ENCODE measurements at places on chromosomes 3 and 15.

DNA sequence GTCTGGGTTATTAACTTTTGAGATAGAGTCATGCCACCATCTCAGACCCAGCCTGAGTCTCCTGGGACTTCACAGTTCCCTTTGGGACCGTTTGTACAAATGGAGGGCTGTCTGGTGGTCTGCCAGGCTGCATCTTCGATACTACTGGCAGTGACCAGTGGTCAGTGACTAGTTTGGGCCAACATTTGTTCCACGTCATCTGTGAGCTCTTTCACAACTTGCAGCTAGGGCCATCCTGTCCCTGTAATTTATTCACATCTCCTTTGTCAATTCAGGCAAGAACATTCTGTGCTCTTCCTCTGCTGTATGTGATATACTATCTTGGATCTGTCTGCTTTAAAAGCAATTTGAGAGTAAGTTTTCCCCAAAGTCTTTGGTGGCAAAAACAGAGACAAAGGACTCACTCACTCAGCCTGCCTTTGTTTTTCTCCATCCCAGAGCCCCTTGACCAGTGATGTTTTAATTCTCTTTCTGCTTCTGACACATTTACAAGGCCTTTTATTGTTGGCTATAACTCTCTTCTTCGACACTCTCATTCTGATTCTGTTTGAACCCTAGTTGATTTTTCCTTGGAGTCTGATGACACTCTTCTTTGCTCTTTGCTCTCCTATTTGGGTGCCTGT, 353.4 kb downstream of the EPHB1 start:
- no peak for DNase-seq

DNA sequence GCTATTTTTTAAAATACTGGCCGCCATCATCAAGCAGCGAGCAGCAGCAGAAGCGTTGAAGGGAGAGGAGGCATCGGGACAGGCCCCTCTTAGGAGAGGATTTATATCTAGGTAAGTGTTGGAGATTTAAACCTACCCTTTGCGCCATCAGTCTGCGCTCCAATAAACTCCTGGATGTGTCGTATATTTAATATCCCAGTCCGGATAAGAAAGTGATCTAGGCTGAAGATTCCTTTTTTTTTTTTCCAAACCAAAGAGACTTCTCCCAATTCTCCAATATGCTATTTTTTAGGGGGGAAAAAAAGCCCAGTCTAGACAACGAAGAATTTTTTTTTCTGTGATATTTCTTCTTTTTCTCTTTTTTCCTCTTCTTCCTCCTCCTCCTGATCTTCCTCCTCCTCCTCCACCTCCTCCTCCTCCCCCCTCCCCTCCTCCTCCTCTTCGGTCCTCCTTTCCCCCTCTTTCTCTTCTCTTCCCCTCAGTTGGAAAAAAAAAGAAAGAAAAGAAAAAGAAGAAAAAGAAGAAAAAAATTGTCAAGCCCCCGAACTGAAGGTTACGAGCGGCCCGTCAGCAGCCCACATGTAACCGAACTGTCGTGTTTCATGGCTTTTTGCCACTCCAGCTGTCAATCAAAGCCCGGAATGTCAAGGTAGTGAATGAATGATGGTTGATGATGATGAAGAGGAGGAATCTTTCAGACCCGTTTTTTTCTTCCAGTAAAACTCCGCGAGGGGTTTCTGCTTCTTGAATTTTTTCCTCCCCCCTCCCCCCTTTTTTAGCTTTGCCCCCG, 835 bp downstream of the MEIS2 start:
- DNase-seq: no peak

DNA sequence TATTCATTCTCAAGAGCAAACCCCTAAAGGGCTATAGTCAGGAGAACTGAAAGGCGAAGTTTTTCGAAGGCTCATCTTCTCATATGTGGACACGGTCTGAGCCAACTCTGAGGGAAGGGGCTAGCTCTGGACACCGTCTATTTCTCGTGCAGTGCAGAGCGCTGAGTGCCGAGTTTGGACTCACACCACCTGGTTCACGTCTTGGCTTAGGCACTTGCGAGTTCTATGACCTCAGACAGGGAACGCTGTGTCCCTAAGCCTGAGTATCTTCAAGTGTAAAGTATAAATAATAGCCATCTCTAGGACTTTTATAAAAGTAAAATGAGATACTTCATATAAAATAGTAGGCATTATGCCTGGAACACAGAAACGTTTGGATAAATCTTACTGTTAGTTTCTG, 223.7 kb downstream of the FMN1 start:
- DNase-seq: no peak

- DNase-seq: no peak
Measured at GRCh38 chr15:86157606-86158293, 78.1 kb downstream of the AGBL1 start.

- no peak for DNase-seq
Measured at GRCh38 chr3:139746481-139746880, 68.7 kb upstream of the NMNAT3 start.

DNA sequence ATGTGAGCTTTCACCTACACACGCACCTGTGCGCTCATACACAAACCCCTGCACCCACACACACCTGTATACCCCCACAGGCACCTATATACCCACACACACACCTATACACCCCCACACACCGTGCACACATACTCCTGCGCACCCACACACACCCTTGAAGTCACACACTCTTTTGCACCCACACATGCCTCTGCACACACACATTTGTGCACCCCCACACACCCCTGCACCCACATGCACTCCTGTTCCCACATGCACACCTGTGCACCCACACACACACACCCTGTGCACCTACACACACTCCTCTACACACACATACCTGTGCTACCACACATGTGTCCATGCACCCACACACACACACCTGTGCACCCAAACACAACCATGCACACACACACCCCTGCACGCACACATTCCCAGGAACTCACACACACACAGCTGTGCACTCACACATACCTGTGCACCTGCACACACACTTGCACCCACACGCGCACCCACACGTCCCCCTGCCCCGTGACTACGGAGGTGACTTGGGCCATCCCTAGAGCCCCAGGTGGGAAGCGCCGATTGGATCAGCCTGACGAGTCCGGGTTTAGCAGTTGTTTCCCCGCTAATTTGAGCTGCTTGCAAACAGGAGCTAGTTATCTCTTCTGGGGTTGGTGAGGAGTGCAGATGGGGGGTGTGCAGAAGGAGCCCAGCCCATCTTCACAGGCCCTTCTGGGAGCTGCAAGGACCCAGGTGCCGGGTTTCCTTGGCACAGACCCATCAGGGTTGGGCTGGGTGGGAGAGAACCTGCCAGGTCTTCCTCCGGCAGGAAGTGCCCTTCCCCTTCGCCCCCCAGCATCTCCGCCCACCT, 97.8 kb downstream of the CHSY1 start:
- no peak for DNase-seq

DNA sequence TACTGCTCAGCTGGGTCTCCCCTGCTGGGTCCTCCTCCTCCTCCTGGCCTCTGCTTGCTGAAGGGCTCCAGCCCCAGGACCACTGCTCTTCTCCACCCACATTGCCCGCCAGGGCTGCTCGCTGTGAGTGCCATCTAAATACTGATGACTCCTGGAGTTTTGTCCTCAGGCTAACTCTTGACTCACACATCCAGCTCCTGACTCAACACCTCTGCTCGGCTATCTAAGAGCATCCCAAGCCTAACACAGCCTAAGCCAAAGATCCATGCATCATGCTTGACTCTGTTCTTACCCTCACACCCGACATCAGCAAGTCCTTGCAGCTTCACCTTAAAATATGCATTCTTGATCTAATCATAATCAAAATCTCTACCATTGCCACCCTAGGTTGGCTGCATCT, 260.2 kb downstream of the KLF13 start:
- no peak for DNase-seq

DNA sequence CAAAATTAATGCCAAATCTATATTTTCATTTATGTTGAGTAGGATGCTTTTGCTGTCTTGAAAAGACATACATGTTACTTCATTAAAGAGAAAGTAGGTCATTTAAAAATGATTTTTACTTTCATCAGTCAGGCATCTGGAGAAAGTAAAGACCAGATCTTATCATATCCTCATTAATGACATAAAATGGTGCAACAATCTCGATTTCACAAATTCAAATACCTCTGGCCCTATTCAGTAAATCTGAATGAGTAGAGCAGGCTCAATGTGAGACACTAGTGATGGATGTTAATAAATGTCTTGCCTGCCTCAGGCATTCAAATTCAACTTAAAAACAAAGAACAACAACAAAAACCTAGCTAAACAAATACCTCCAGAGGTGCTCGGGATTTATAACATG, 714.1 kb downstream of the NAALADL2 start:
- no peak for DNase-seq

GRCh38 chr3:13545952-13546454, 2.9 kb upstream of the FBLN2 start:
- no peak for DNase-seq

DNA sequence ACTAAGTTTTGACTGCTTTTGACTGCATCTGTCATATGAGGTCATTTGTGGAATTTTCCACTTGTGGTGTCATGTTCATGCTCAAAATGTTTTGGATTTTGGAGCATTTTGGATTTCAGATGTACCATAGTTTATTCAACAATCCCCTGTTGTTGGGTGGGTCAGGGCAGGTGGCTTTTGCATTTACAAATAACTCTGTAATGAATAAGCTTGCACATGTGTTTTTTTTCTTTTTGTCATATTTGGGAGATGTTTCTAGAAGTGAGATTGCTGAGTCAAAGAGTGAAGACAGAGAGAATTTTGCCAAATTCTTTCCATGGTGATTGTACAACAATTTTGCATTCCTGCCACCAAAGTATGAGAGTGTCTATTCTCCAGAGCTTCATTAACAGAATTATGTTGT, 62.4 kb upstream of the ADPGK start:
- DNase-seq: no peak

DNA sequence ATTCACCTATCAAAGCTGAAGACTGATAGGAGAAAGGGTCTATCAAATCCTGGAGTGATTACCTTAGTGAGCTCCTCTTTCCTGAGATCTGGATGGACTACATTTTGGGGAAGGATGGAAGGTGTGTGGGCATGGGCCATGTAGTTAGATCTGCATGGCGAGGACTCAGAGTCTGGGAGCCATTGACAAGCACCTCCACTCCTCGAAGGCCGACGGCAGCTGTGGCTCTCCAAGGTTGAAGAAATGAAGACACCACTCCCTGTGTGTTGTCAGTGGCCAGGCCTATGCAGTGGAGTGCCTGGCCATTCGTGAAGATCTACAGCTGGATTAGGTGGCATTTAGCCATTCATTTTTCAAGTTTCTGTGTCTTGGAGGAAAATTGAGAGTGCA, 509.2 kb downstream of the GABRG3 start:
- no peak for DNase-seq

- DNase-seq: no peak
Measured at GRCh38 chr3:188974856-188975599, 196.7 kb upstream of the TPRG1 start.

DNA sequence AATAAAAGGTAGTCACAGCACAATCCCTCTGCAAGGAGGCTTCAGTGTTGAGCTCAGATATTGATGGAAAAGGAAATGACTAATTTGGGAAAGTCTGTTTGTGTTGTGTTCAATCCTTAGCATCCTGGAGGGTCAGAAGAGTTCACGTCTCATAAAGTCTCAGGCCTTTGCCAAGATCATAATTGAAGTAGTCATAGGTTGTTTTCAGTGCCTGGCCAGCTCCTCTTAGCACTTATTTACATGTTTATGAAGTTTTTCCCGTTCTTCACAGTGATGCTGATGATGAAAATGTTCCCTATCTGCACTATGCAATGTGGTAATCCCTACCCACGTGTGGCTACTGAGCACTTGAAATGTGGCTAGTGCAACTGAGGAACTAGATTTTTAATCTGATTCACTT, 61.6 kb upstream of the TGFBR2 start:
- no peak for DNase-seq

DNA sequence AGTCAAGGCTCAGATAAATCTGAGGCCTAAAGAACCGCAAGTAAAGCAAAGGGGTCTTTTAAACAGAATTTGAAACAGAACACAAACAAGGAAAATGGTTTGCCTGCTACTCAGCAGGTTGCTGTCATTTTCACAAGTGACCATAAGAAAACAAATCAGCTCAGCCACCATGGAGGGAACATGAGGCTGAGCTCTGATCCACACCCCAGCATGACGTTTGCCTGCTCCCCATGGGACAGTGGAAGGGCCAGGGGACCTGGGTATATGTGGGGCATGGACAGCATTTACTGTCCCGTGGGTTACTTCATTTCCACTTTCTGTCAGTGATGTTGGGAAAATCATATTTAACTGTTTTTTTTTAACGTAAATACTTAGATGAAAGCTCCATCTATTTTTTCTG, 371.2 kb downstream of the LRTM1 start:
- DNase-seq: no peak

DNA sequence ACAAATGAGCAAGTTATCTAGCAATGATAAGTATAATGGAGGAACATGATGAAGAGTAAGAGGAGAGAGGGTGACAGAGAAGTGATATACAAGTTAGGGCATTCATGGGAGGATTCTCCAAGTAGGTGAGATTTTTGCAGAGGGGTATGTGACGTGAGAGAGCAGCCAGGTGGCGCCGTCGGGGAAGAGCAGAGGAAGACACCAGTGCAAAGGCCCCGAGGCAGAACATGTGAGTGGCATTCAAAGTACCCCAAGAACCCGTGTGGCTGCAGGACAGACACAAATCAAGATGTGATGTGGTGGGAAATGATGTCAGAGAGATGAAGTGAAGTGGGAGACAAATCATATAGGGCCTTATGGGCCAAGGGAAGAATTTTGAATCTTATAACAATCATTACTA, 81.8 kb upstream of the GRM7 start:
- no peak for DNase-seq

DNA sequence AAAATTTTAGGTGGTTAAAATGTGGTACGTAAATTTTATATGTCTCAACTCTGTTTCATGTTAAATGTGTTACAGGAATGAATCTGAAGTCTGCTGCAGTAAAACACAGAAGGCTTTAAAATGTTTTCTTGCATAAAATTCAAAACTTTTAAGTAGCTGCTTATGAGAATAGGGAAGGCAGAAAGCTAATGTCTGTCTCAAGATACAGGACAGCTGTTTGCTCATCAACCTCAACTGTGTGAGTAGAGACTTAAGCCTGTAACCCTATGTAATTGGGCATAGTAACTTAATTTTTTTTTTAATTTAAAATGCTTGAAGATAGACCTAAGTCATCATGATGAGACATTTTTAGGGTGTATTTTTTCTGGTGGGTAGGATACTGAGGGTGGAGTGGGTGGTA, 38.9 kb downstream of the ZFAND6 start:
- no peak for DNase-seq

GRCh38 chr3:66165660-66166059, 55.1 kb upstream of the SLC25A26 start:
- DNase-seq: no peak

- DNase-seq: no peak
Measured at GRCh38 chr3:20060974-20061685, 20.9 kb downstream of the KAT2B start.

GRCh38 chr15:39188314-39188713, 392.6 kb upstream of the THBS1 start:
- no peak for DNase-seq

Data from thyroid gland (tissue), 4 donors.